ENCODE measurements at places on chromosomes 16 and 17.

- DNase-seq: no peak
Measured at GRCh38 chr17:75367312-75367711, 38.2 kb downstream of the GRB2 start.

GRCh38 chr16:65619606-65620005 lies 497.7 kb upstream of the CDH11 start:
- DNase-seq: no peak

GRCh38 chr16:9235867-9236266 lies 144.4 kb downstream of the HAPSTR1 start:
- DNase-seq: no peak

DNA sequence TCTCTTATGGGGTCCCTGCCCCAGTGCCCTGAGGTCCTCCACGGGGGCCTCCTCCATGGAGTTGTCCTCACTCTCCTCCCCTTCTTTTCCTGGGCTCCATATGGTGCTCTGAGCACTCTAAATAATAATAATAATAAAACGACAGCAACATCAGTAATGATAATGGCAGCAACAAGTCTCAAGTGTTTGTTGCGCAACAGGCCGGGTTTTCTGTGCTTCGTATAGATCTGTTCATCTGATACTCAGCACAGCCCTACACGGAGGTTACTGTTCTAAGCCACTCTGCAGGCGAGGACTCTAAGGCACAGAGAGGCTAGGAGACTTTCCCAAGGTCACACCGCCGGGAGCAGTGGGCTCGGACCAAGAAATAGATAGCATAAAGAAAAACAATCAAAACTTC lies 13.7 kb downstream of the CIBAR2 start:
- DNase-seq: no peak

DNA sequence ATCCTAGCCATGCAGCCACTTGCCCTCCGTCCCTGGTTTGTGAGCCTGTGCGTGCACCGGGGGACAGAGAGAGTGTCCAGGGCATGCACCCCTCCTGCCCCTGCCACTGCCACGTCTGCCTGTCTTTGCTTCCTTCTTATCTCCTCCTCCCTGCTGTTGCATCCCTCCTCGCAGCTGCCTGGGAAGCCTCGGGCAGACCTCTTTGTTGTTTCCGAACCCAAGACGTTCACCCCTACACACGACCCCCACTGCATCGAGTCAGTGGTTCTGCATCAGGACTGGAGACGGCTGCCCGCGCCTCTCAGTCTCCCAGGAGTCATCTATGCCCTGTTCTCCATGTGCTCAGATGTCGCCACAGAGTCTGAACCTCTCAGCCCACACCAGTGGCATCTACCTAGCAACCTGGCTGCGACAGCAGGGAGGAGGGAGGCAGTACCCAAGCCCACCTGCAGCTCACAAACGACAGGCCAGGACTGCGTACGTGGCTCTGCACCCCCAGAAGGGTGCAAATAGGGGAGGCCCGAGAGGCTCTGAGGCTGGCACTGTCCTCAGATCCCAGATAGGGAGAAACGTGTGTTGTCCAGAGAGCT lies 5.2 kb downstream of the TIMP2 start:
- no peak for DNase-seq

DNA sequence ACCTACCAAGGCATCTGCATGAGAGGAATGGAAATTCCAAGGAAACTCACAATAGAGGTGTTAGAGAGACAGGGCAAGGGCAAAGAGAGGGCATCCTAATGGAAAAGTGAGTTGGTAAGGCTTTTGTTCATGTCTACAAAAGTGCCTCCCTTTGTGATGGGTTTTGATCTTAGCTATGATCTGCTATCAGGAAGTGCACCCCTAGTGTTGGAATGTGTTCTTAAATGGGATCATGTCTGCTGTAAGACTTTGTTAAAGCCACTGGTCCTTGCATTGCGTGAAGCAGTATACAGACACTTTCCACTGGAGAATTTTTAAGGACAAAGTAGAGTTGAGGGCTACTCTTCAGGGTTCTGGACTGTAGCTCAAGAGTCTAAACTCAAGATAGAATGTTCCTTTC lies 92.0 kb downstream of the MAP2K6 start:
- DNase-seq: no peak

DNA sequence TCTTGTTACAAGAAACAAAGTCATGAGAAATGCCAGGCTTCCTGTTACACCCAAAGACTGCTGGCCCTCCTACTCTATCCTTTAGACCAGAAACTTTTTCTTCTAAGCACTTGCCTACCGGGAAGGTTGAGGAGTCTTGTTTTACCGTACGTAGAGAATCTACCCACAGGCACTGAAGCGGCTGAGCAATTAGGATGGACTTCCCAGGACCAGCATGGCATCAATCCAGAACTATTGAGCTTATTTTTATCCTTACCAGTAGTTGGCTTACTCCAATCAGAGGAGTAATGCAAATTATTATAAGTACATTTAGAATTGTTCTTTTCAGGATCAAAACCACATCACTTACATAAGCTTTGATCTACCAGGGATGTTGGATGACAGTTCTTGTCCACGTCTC lies 25.6 kb downstream of the CEP95 start:
- no peak for DNase-seq

- DNase-seq: no peak
Measured at GRCh38 chr16:80092681-80093080, 448.1 kb upstream of the DYNLRB2 start.

DNA sequence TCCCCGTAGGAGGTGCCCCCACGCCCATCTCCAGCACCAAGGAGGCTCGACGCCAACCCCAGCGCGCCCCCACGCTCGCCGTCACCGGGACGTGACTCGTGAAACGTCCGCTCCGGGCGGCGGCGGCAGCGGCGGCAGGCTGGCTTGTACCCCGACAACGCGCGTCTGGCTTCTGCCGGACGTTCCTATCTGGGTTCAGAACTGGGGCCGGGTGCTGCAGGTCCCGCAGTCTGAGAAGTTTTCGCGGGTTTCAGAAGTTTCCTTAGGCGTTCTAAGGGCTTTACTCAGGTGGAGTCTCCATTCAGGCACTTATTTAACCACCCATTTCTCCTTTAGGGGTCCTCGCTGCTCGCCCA lies 672 bp upstream of the ALKBH5 start:
- DNase-seq: peak; percentile 66

DNA sequence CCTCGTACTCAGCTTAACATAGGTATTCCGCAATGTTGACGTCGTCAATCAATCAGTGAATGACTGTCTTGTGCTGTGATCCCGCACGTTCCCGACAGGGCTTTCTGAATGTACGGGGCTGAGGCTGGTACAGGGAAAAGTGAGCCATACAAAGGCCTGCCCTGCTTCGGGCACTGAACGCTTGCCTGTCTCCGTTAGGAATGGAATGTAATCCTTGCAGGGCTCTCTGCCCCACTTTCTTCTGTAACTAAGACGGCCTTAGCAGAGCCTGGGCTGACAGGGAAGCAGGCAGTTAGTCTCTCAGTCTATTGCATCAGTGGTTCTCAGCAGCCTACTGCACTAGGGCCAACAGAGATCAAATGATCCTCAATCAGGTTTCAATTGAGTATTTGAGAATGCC lies 16.2 kb upstream of the MYH3 start:
- no peak for DNase-seq

DNA sequence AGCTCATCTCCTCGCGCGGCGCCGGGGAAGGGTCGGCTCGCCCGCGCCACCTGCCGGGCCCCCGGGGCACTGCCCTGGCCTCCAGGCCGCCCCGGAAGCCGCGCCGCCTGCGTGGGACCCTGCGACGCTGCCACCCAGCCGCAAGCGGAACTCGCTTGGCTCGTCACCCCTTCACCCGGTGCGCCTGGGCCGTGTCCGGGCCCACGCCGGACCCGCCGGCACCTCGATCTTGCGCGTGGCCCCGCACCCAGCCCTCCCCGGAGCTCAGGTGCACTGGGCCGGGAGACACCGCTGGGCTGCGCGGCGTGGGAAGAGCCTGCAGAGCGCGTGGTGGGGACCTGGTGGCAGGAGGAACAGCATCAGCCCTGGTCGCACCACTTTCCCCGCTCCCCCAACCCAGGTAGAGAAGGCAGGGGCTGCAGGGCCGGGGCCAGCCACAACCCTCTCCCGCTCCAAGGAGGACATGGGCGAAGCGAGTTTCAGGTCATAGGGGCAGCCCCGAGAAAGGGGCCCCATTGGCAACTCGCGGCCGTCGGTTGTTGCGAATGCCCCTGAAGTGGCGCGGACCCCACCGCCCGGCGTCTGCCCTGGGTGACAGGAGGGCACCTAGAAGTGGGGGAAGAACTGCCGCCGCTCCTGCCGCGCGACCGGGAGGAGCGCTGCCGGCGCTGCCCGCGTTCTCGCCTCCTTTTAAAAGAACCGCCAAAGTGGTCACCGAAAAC lies 363 bp upstream of the MIF4GD start:
- DNase-seq: peak; percentile 76

GRCh38 chr17:56754523-56755208 lies 79.1 kb downstream of the C17orf67 start:
- no peak for DNase-seq

GRCh38 chr16:74607310-74607961 lies 522 bp upstream of the GLG1 start:
- no peak for DNase-seq

GRCh38 chr17:4657678-4658077 lies 16.2 kb upstream of the ALOX15 start:
- no peak for DNase-seq

- DNase-seq: no peak
Measured at GRCh38 chr16:76276745-76277438, at the start of gene CNTNAP4. Gene CNTNAP4 (plus strand): TSS chr16:76277401. CDS start chr16:76277663, 262 bp downstream.

- DNase-seq: no peak
Measured at GRCh38 chr16:13439766-13440165, 480.2 kb upstream of the ERCC4 start.

DNA sequence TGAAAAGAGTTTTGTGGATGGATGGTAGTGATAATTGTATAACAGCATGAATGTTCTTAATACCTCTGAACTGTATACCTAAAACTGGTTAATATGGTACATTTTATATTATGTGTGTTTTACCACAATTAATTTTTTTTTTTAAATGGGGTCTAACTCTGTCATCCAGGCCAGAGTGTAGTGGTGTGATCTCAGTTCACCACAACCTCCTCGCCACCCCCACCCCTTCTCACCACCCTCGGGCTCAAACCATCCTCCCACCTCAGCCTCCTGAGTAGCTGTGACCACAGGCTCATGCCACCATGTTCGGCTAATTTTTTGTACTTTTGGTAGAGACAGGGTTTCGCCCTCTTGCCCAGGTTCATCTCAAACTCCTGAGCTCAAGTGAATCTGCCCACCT lies 123.2 kb downstream of the CDRT15L2 start:
- DNase-seq: no peak

DNA sequence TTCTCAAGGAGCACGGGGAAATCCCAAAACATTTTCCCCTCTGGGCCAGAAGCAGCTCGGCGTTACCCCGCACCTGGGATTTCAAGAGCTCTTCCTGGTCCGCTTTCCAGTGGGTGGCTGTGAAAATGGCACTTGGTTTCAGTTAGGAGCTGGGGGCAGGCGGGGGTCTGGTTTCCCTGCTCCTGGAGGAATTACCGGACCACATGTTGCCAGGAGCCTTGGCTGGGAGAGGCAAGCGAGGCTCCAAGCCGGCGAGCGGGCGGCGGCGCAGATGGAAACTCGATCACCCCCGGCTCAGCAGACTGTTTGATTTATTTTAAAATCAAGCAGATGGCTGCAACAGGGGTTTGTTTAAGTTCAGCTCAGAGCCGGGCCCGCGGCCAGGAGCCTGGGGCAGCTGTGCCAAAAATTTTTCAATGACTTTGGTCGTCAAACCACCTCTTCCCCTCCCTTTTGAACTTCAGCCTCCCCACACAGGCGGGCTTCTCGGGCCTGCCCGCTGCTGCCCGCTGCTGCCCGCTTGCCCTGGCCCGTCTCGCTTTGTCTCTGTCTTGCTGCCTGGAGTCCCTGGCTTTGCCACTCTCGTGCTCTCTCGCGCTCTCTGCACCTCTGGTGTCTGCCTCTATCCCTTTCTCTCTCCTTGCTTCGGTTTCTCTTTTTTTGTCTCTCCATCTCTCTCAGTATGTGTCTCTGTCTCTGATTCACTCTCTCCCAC lies 108.0 kb upstream of the CIBAR2 start:
- DNase-seq: no peak

DNA sequence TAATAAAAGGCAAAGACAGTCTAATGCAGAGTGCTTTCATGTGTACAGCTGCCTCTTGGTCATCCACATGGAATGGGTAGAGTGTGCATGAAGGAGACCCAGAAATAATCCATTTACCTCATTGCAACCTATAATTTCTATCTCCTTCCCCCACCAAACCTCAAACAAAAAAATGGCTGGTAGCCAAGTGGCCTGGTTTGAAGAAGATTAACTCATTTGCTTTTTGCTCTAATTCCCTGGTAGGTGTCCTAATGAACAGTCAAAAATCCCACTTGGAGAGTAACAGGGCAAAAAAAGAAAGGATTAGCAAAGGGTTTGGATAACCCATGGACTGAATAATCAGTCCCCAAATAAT lies 13.0 kb upstream of the LYRM9 start:
- DNase-seq: no peak

DNA sequence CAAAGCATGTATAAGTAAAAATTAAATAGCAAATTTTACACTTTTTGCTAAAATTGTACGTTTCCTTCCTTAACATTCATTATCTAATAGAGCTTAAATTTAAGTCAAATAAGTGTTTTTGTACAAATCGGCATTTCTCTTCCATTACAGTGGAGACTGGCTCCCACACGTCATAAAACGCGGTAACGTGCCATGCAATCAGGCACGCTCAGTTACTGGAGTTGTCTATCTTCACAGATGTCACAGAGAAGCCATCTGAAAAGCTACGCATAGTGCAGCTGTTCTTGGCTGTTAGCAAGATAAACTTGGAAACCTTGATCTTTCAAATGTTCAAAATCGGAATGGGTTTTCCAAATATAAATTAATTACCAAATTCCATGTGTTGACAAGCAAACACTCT lies 165.3 kb downstream of the STX8 start:
- no peak for DNase-seq

GRCh38 chr17:13635951-13636350 lies 34.2 kb upstream of the HS3ST3A1 start:
- DNase-seq: no peak

DNA sequence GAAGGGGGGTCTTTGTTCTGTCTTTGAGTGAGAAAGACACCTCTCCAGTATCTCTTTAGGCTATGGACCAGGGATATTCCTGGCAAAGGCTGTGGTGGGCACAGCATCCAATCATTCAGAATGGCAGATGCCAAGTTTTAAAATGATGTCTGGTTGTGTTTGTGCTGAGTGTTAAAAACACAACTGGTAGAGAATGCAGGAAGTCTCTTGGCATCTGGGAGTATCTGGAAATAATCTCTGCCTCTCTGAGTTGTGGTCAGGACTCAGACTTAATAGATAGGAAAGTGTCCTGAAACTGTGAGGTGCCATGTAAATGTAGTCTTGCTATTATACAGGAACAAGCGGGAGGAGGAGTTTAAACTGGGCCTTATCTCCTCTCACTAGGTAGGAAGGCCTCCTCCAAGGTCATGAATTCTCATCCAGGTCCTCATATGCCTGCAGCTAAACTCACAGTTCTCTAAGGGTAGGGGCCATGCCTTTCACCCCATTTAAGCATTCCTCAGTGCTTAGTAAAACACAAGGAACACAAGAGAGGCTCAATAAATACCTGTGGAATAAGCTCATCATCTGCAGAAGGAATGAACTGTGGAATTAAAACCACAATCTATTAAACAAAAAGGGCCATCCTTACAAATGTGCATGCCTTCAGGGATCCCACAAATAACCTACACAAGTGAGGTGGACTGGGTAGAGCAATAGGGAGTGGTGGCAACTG lies 317.6 kb downstream of the CBLN1 start:
- DNase-seq: no peak

Measured in stimulated activated naive CD4-positive, alpha-beta T cell (primary cell).